ENCODE measurements at places on chromosomes 6 and 20. TPM values are rescaled to one million over a fixed set of nuclear protein-coding genes. Genes with fewer than 3 reads are reported as not detected.

NECAB3 gene
- 13.7 TPM for total RNA-seq

- H3K27me3 ChIP-seq, result no peaks in the 10 kb centered on the region
- no peak overlapping the region for H3K4me3 ChIP-seq
- H3K4me1 ChIP-seq, result peaks cover 20% of the 10 kb centered on the region
- peaks cover 35% of the 10 kb centered on the region for H3K36me3 ChIP-seq
- no peak overlapping the region for H3K27ac ChIP-seq
- no peak for DNase-seq
Observed at GRCh38 chr6:36688063-36688738, 9.4 kb upstream of the RAB44 start.

RBM38 gene
- total RNA-seq, result 114 TPM

SLC32A1 gene
- not detected for total RNA-seq

DNA sequence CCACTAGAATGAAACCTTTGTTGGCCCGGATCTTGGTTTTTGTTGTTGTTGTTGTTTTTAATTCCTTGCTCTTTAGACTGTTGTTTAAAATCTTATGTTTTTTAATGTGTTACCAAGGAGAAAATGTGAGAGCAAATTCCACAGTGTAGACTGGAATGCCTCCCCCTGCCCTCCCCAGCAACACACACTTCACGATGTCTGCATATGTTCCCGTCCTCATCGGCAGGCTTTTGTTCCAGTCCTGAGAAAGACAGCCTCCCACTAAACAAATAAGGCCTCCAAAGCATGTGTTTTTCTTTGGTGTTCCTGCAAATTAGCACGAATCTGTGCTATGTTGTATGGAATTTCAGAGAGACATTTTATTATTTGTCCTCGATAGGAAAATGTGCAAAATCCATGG is 263.3 kb upstream of the QKI start:
- no peak for DNase-seq
- no peak overlapping the region for H3K27ac ChIP-seq

DNA sequence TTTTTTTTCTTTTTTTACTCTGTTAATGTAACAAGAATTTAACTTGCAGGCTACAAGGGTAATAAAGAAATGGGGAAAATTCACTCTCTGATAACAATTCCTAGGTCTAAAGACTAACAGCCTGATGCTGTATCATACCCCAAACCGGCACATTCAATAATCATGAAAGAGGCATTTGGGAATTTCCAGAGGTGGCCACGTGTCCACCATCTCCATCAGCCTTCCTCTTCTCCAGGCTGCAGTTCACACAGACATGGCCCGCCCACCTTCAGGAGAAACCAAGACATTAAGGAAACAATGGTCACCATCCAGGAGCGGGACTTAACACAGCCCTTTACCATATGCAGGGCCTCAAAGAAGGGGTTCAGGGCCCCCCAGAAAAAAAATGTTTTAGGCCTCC is 44.8 kb downstream of the PDE10A start:
- no peaks in the 10 kb centered on the region for H3K36me3 ChIP-seq
- no peak overlapping the region for H3K27ac ChIP-seq
- DNase-seq, result no peak
- no peaks in the 10 kb centered on the region for H3K4me1 ChIP-seq

GRCh38 chr6:168133168-168133561 is 54.2 kb upstream of the FRMD1 start:
- H3K27ac ChIP-seq, result no peak overlapping the region
- H3K36me3 ChIP-seq, result no peaks in the 10 kb centered on the region
- no peak for DNase-seq
- H3K27me3 ChIP-seq, result peaks cover 22% of the 10 kb centered on the region
- no peaks in the 10 kb centered on the region for H3K4me1 ChIP-seq

GRCh38 chr6:27805347-27805746 is 106.8 kb downstream of the OR2B2 start:
- H3K4me1 ChIP-seq, result peaks cover 25% of the 10 kb centered on the region
- H3K27ac ChIP-seq, result no peak overlapping the region
- H3K36me3 ChIP-seq, result peaks cover 7% of the 10 kb centered on the region
- no peak overlapping the region for H3K4me3 ChIP-seq

DNA sequence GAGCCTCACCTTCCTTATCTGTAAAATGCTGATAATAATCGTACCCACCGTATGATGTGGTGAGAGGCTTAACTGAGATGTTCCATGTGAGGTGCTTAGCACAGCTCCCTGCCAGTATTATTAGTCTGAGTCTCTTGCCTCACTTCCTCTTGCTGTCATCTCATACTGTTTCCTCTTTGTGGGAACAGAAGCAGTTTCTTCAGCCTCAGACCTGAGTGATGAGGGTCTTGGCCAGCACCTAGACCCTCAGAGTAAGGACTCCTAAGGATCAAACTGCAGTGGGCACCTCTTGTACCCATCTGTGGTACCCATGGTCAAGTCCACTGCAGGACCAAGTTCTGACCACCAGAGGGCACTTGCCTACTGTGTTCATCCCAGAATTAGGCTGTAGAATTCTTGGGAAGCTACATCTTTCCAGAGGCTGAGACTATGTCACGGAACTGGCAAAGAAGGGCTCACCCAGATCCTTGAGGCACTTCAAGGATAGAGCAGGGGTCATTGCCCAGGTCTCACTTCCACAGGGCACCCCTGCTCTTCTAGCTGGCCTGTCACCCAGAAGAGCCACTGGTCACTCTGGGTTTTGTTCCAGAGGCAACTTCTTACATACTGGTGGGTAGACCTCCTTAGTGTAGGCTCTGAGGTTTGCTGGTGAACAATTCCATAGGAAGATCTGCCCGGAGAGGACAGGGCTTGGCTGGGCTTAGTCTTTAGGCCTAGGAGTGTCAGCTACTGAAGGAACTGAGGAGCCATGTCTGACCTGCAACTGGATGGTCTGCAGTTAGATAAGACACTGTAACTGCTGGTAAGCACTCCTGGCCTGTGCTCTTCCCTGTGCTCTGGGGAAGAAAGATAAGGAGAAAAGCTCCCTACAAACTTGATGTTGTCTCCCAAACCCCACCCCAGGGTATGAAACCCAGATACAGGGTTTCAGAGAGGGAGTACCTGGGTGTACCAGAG is 20.6 kb upstream of the SGK2 start:
- H3K27me3 ChIP-seq, result no peaks in the 10 kb centered on the region
- no peak overlapping the region for H3K27ac ChIP-seq
- H3K4me3 ChIP-seq, result no peak overlapping the region
- no peaks in the 10 kb centered on the region for H3K4me1 ChIP-seq
- peak; percentile 66 for DNase-seq
- H3K36me3 ChIP-seq, result no peaks in the 10 kb centered on the region

ACTL10 gene
- 2.4 TPM for total RNA-seq

- peak; percentile 49 for DNase-seq
- H3K4me3 ChIP-seq, result no peak overlapping the region
- peaks cover 55% of the 10 kb centered on the region for H3K4me1 ChIP-seq
- H3K36me3 ChIP-seq, result peaks cover 17% of the 10 kb centered on the region
Observed at GRCh38 chr6:16503970-16504415, 257.3 kb downstream of the ATXN1 start.

DNA sequence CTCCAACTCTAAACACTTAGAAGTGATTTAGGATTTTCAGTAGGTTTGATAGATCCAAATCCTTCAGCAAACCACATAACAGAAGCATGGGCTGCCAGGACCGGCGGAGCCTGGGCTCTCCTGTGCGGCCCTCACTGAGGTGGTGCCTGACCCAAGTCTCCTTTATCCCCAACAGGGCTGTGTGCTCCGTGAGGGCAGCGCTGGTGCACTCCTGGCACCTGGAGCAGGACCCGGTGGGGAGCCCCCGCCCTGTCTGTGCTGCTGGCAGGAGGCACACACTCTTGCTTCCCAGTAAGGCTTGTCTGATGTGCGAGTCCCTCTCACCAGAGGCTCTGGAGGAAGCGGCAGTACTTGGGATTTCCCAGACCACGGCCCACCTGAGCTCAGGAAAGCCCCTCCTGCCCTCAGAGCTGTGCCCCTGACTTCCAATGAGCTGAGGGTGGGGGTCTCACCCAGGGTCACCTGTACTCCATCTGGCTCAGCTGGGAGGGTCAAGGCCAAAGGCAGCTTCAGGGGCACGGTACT is 56.2 kb downstream of the PYGB start:
- peaks cover 3% of the 10 kb centered on the region for H3K36me3 ChIP-seq
- DNase-seq, result no peak
- H3K4me1 ChIP-seq, result peaks cover 1% of the 10 kb centered on the region
- H3K27ac ChIP-seq, result no peak overlapping the region

DCDC2 gene
- not detected for total RNA-seq

DNA sequence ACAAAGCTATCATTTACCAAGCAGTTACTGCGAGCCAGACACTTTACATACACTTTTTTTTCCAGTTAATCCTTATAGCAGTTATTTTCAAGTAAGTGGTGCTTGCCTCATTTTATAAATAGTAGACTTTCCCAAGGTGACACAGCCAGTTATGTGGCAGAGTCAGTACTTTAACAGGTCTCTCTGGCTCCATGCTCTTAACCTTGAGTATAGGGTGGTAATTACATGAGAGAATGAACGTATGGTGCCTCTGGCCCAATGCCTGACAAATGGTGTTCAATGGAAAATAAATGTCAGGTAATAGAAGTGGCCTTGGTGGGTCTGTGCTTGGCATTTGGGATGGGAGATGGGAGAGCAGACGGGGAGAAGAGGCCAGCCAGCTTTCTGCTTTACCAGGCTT is 316.3 kb downstream of the SLC35F1 start:
- peaks cover 7% of the 10 kb centered on the region for H3K27me3 ChIP-seq
- H3K4me1 ChIP-seq, result no peaks in the 10 kb centered on the region
- H3K4me3 ChIP-seq, result no peak overlapping the region
- H3K27ac ChIP-seq, result no peak overlapping the region
